ENCODE measurements at places on chromosomes 5 and 9. TPM values are rescaled to one million over a fixed set of nuclear protein-coding genes. Genes with fewer than 3 reads are reported as not detected.

The ANXA2R gene
- 1.1 TPM for total RNA-seq

The SLCO6A1 gene
- not detected for total RNA-seq

The SHISAL2B gene
- not detected for total RNA-seq

The PCDHGC3 gene
- 22.2 TPM for total RNA-seq

The DPYSL3 gene
- total RNA-seq: 32.2 TPM

The NUP188 gene
- 43.9 TPM for total RNA-seq

The ADAMTSL2 gene
- total RNA-seq: 0.24 TPM

The DMRTA1 gene
- 1.2 TPM for total RNA-seq

The KCNN2 gene
- 0.84 TPM for total RNA-seq

The DRD1 gene
- not detected for total RNA-seq

The IGIP gene
- 9.5 TPM for total RNA-seq

The MEIKIN gene
- not detected for total RNA-seq

The SOWAHA gene
- total RNA-seq: 12.4 TPM

The TMEM174 gene
- not detected for total RNA-seq

The PCDHA5 gene
- 0.13 TPM for total RNA-seq

The KLHL3 gene
- total RNA-seq: 6.3 TPM

The IFNB1 gene
- not detected for total RNA-seq
